Panc1 (cell line): ENCODE measurements at places on chromosomes 3 and 15. TPM values are rescaled to one million over a fixed set of nuclear protein-coding genes. Genes with fewer than 3 reads are reported as not detected.
A peak's percentile ranks its signal among the peaks of the same experiment; 100 is the strongest.

The GRM7 gene
- not detected for total RNA-seq

DNA sequence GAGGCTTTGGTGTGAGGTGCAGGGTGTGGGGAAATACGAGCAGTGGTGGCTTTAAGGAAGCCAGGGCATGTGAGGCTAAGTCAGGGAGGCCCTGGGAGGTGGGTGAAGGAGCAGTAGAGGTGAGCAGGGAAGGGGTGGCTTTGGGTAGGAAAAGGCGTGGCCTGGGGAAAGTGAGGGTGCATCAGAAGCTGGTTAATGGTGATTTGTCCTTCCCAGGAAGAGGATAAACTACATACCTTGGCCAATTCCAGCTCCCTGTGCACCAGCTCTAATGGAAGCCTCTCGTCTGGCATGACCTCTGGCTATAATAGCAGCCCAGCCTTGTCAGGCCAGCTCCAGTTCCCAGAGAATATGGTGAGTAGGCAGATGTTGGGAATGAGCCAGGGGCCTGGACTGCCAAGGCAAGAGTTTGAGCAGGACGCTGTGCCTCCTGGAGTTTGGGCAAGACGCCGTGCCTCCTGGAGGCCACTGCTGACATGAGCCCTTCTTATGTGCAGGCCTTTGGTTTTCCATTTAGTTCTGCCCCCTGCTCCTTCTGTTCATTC is 41.3 kb downstream of the CDAN1 start:
- DNase-seq, result no peak

GRCh38 chr3:12983319-12983718 is 89.9 kb downstream of the IQSEC1 start:
- DNase-seq, result no peak

- no peak for DNase-seq
Observed at GRCh38 chr3:139468399-139468798, 7.9 kb downstream of the RBP2 start.

The ANKDD1A gene
- 6.8 TPM for total RNA-seq

GRCh38 chr3:102727340-102727739 is 292.5 kb downstream of the ZPLD1 start:
- DNase-seq, result no peak

DNA sequence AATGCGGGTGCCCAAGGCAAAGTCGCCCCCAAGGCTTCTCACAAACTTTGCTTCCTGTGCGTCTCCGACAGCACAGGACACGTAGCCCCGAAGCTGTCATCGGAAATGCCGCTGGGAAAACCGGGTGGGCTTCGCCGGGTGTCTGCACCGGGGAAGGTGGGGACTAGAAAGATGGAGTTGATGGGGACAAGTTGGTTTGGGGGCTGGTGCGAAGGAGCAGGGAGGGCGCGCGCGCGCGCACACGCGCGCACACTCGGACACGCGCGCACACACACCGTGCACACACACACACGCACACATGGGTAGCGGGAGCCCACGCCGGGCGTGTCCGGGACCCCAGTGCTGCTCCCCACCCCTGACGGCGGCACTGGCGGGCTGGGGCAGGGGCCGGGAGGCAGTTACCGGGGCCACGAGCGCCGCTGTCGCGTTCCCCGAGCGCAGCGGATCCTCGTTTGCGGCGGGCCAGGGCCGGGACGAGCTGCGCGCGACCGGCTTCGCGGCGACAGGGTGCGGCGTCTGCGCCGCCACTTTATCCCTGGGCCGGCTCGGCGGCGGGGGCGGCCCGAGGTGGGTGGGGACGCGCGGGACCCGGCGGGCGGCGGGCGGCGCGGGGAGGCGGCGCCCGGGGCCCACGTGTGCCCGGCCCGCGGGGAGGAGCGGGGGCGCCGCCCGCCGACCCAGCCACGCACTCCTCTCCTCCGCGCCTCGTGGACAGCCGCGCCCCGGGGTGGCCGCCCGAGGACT is 539 bp upstream of the MGLL start:
- DNase-seq, result no peak

The PROS1 gene
- 16.8 TPM for total RNA-seq

- DNase-seq, result no peak
Observed at GRCh38 chr15:33243869-33244268, 49.4 kb upstream of the FMN1 start.

DNA sequence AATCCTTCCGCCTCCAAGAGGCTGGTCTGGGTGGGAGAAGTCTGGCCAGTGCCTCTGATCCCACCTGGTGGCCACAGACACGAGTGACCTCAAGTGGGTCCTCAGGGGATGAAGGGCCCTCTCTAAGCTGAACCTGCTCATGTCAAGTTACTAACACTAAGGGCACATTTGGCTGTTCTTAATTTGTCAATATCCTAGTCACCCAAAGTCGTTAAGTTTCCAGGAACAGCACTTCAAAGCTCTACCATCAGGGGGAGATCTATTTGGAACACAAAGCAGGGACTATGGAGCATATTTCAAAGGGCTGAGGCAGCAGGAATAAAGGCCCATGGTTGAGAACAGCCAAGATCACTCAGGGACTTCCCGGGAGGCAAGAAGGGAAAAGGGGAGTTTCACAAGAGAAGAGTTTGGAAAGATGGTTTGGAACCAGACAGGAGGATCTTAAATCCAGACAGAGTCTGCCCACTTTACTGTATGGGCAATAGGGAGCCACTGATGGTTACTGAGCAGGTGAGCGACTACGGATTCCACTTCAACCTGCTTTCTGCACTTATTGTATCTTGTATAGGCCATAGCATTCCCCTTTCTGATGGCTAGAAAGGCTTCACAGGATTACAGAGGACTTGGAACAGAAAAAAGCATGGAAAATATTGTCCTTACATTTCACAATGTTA is 13.7 kb downstream of the OXTR start:
- no peak for DNase-seq

DNA sequence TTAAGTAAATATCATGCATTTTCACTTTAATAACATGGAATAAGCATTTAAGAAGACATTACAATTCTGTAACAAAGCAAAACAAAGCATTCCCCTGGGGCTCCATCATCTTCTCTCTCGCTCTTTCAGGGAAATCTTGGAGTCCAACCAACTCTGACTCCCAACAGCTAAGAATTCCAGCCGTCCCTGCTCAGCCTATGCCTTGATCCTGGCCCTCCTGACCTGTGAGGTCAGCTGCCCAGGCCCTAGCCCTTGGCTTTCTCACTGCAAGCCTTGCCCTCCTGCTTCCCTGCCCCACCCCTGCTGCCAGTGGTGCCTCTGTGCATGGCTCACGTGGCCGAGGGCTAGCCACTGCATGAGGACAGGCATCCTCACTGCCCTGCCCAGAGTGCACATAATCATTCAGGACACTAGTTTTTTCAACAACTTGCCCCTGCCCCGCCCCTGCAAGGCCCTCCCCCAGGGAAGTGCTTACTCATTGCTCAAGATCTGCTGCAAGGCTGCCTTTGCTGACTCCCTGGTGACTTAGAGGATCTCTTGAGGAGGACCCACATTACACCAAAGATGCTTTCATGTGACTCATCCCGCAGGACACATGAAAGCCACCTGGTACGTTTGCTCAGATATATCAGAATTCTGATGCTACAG is 37.6 kb downstream of the MTMR10 start:
- DNase-seq, result peak; percentile 47

DNA sequence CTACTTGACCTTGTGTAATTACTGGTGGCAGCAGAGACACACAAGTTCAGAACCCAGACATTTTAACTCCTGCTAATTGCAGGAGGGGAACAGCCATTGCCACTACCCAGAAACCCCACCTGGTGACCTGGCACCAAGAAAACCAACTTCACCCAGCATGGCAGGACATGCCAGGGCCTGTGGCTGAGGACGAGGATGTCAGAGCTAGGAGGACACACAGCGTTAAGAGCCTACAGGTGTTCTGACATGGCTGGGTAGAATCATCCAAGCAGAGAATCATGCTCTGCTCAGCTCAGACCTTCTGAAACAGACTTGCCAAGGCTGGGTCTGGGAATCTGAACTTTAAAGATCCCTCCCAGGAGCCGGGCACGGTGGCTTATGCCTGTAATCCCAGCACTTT is 11.7 kb upstream of the SPATA12 start:
- DNase-seq, result no peak

- no peak for DNase-seq
Observed at GRCh38 chr3:44334326-44334725, 4.2 kb upstream of the TCAIM start.

The LRRC31 gene
- not detected for total RNA-seq

The PCSK6 gene
- 10.6 TPM for total RNA-seq

DNA sequence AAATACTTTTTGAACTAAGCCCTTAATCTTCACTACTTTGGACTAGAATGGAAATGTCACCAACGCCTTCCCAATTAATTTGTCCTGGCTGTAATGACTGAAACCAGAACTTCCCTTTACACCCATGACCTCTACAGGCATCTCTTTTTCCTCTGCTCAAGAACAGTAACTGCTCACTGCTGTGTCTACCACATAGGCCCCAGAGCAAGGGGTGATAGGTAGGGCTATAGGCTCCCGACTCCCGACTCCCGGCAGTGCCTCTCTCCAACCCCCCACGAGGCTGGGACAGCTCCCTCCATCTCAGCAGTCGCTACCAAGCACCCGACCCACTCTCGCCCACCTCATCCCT is 384 bp upstream of the LEKR1 start:
- DNase-seq, result no peak

- DNase-seq, result no peak
Observed at GRCh38 chr3:74539876-74540275, 74.6 kb downstream of the CNTN3 start.

DNA sequence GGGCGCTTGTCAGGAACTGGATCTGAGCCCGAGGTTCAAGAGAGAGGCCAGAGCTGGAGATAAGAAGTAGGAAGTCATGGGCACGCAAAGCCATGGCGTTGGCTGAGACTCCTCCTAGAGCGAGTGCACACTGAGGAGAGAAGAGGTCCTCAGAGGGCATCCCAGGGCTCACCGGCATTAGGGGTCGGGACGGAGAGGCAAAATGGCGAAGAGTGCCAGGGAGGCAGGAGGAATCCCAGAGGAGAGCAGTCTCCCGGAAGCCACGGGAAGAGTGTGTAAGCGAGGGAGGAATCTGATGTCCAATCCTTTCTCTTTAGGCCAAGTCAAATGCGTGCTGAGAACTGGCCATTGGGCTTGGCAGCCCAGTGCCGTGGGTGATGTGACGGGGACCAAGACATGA is 24.0 kb downstream of the EFCC1 start:
- no peak for DNase-seq

The FOXB1 gene
- total RNA-seq, result 0.64 TPM

DNA sequence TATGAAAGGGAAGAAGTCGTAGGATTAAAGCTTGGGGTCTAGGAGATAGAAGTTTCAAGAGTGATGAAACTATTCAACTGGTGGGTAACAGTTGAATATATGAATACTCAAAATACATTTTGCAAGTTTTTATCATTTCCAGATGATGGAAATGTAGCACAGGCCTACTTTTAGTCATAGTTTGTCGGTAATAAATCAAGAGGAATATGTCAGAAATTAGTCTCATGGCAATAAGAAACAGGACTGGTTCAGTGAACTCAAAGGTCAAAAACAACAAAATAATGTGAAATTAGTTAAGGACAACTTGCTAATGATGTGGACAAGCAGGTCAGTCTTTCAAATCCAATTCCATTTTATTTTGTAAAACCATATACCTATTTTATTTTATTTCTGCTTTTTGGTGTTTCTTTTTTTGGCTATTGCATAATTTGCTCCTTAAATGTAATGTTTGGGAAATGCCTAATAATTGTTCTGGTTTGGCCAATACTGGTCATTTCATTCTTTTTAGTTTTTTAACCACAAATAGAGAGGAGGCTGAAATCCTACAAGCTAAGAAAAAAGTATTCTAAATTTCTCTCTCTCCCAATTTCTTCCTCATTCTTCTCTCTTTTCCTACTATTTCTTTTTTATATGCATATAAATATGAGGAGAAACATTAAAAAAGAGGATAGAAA is 195.2 kb upstream of the ARHGEF26 start:
- DNase-seq, result no peak

- DNase-seq, result no peak
Observed at GRCh38 chr15:37731146-37731746, 203.2 kb upstream of the TMCO5A start.

DNA sequence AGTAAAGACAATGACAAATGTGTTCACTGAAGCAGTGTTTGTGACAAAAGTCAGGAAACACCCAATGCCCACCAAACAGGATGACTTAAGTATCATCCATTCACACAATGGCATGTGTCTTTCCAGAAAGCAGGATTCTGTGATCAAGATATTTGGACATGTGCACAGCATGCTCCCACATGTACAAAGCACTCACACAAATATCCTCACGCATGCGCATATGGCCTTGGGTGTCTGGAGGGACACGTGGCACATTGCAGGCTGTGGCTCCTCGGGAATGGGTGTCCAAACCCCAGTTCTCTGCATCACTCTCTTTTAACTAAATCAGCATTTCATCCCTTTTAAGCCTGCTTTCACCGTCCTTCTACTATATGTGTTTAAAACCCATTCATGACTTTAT is 130.5 kb downstream of the KLF13 start:
- DNase-seq, result no peak

DNA sequence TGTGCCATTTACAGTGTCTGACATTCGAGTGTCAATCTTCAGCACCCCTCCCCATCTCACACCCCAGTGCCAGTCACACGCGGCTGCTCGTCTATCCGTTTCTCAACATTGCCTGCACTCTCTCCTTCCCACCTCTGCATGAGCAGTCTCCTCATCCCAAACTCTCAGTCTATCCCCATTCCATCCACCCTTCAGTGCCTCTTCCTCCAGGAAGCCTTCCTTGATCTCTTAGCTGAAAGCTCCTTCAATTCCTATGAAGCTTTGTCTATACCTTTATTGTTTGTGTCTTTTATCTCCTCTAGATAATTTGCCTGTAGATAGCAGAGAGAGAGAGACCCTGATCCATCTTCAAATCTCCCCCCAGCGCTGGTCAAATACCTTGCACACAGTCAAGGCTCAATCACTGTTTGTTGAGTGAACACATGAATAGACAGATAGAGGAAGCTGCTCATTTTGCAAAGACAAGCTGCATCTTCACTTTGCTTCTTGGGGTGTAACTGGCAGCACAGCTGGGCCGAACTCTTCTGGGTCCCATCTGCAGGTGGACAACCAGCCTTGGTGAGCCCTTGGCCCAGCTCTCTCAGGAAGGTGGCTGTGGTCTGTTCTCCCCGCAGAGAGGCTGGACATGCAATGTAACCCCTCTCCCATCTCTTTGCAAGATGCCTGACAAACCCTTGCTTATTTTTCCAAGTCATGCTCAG is 52.8 kb downstream of the ITGA11 start:
- DNase-seq, result no peak

The FSD2 gene
- total RNA-seq, result not detected

The SEMA5B gene
- total RNA-seq, result 1.2 TPM

The TRNT1 gene
- total RNA-seq, result 22.8 TPM

GRCh38 chr3:163548015-163548414 is 1530.3 kb downstream of the SI start:
- no peak for DNase-seq

The UACA gene
- 303 TPM for total RNA-seq

The KIAA1143 gene
- total RNA-seq, result 17.5 TPM
